Activated T-helper 1 cell treated with anti-CD3 and anti-CD28 coated beads, Interleukin-12 subunit alpha, Interleukin-12 subunit beta, Interleukin-2, Interleukin-4 antibody, amounts not matched to agents 30 ng/mL and 10 ng/mL and 1 ng/mL, durations not matched to agents 14 hours and 24 hours and 36 hours (primary cell): ENCODE measurements at places on chromosomes 7 and 10. TPM values are rescaled to one million over a fixed set of nuclear protein-coding genes. Genes with fewer than 3 reads are reported as not detected.
A peak's percentile ranks its signal among the peaks of the same experiment; 100 is the strongest.

DNA sequence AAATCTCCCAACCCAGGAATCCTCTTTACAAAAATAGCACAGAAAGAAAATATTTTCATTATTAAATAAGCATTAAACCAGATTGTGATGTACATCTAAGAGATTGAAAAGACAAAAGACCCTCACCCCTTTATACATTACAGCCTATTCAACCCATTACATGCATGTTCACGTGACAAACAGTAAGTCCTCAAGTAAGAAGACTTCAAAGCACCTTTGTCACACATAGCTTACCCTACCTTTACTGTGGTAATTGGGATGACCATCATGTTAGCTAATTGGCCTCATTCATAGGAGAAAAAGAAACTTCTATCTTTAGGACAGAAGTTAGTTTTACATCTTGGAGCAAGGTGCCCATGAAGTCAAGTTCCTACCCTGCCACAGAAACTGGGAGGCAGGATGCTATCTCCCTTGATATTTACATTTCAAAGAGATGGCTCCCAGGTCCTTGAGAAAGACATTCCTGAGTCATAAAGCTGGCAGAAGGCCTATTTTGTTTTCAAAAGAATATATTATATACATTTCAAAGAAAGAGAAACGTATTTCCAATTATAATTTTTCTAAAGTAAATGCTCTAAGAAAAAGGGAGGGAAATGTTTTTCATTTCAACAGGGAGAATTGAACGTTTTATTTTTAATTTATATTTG is 48.1 kb downstream of the GNAI1 start:
- H3K27me3 ChIP-seq, result peaks cover 1% of the 10 kb centered on the region
- H3K27ac ChIP-seq, result no peak overlapping the region

PTPN20 gene
- total RNA-seq, result 0.21 TPM in 1 of 2 replicates, not detected in the other

NXPH1 gene
- not detected in 2 replicates for total RNA-seq

C10orf62 gene
- total RNA-seq, result not detected in 2 replicates

GRCh38 chr7:24732646-24733413 is 24.4 kb downstream of the GSDME start:
- H3K27me3 ChIP-seq, result peaks cover 21% of the 10 kb centered on the region
- peaks cover 22% of the 10 kb centered on the region for H3K4me1 ChIP-seq
- no peak overlapping the region for H3K4me3 ChIP-seq
- DNase-seq, result no peak
- H3K36me3 ChIP-seq, result peaks cover 4% of the 10 kb centered on the region

GRCh38 chr7:16260236-16260728 is 161.1 kb downstream of the CRPPA start:
- no peak overlapping the region for H3K27ac ChIP-seq
- H3K36me3 ChIP-seq, result no peaks in the 10 kb centered on the region
- no peak overlapping the region for H3K4me3 ChIP-seq
- H3K4me1 ChIP-seq, result no peaks in the 10 kb centered on the region

- H3K4me3 ChIP-seq, result no peak overlapping the region
- no peaks in the 10 kb centered on the region for H3K4me1 ChIP-seq
- no peak for DNase-seq
Observed at GRCh38 chr10:117972168-117972837, 74.4 kb downstream of the RAB11FIP2 start.

GRCh38 chr10:109089779-109090178 is 833.5 kb downstream of the XPNPEP1 start:
- no peaks in the 10 kb centered on the region for H3K27me3 ChIP-seq
- H3K27ac ChIP-seq, result no peak overlapping the region
- H3K4me3 ChIP-seq, result no peak overlapping the region
- H3K36me3 ChIP-seq, result no peaks in the 10 kb centered on the region

DNA sequence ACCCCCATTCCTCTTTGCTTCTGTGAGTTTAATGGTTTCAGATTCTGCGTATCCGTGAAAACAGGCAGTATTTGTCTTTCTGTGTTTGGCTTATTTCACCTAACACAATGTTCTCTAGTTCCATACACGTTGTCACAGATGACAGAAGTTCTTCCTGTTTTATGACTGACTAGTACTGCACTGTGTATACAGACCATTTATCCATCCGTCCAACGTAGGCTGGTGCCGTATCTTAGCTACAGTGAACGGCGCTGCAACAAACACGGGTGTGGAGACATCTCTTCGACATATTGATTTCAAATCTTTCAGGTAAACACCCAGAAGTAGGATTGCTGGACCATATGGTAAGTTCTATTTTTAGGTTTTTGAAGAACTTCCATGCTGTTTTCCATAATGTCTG is 181.7 kb downstream of the PARD3 start:
- no peaks in the 10 kb centered on the region for H3K36me3 ChIP-seq
- no peak for DNase-seq
- H3K4me3 ChIP-seq, result no peak overlapping the region
- peaks cover 6% of the 10 kb centered on the region for H3K27me3 ChIP-seq
- peaks cover 10% of the 10 kb centered on the region for H3K4me1 ChIP-seq
- no peak overlapping the region for H3K27ac ChIP-seq

FAM25G gene
- not detected in 2 replicates for total RNA-seq

FOXP2 gene
- not detected in 2 replicates for total RNA-seq

NODAL gene
- not detected in 2 replicates for total RNA-seq

MYPN gene
- not detected in 2 replicates for total RNA-seq

DNA sequence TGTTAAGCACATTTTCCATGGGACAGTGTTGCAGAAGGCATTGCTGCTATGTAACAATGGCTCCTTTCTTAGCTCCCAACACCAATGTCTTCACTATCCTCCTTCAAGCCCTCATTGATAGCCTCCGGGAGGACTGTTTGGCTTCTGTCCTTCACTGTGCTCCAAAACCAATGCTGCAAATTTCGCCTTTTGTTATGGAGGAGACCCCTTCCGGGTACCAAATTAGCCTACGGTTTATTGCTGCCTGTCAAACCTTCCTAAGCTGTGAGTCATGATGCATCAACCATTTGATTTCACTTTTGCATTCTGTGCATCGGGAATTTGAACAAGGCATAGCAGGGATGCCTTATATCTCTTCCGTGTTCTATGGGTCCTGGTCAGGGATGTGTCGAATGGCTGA is 432.9 kb downstream of the GATA3 start:
- no peak overlapping the region for H3K27ac ChIP-seq
- no peak overlapping the region for H3K4me3 ChIP-seq
- no peak for DNase-seq
- H3K4me1 ChIP-seq, result peaks cover 7% of the 10 kb centered on the region
- H3K36me3 ChIP-seq, result no peaks in the 10 kb centered on the region
- H3K27me3 ChIP-seq, result peaks cover 23% of the 10 kb centered on the region

DNA sequence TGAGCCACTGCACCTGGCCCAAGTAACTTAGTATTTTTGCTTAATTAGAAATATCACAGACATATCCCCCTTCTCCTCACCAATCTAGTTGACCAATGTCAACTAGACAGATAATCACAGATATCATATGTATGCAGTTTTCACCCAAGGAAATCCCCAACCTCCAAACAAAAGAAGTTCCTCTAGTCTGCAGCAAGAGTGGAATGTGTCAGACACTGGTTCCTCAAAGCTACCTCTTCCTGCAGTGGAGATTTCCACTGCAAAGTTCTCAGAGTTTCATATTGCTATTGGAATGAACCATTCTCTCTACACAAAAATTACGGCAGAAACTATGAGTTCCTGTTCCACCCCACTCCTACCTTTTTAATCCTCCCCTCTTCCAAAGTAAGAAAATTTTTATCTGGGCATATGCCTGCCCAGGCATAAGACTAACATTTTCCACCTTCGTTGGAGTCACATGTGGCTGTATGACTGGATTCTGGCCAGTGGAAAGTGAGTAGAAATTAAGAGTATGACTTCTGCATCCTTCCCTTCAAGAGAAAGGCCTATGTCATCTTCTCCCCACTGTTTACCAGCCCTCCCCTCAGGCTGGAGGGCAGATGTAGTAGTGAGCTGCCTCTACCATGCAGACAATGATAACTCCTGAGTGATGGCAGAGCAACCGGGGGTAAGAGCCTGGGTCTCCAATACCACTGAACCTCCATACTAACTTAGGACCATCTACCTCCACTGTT is 103.0 kb downstream of the MYOF start:
- H3K4me3 ChIP-seq, result peak overlapping the region; percentile 52
- peaks cover 5% of the 10 kb centered on the region for H3K36me3 ChIP-seq
- no peaks in the 10 kb centered on the region for H3K27me3 ChIP-seq
- DNase-seq, result no peak

DNA sequence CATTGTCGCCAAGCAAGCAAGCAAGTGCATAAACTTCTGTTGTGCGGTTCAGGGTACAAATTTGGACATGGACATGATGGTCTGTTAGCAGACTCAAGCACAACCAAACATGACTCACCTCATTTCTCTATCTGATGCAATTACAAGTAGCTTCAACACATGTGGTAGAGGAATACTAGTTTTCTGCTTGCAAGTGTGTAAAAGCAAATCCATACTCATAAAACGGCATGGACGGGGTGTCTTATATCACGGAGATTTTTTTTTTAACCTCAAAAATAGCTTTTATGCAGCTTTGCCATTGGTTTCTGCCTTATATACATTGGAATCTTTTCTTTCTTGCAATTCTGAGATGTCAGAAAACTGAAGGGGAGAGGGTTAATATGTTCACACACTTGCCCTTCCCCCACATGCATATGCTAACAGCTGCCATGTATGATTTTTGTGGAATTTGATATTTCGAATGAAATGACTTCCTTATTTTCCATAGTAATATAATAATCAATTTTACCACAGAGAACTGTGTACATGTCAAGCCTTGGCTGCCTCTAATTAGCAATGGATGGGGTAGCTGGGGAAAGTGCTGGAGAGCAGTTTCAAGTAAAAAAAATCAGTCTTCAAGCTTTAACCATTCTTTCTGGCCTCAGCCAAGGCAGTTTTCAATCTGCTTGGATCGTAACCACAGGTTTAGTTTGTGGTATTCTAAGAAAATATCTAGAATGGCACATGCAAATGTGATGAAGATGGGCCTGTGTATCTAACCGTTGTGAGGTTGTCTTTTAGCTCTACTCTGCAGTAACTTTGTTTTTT is 106.0 kb upstream of the PDCD4 start:
- H3K27me3 ChIP-seq, result peaks cover 9% of the 10 kb centered on the region
- DNase-seq, result no peak
- no peak overlapping the region for H3K4me3 ChIP-seq
- H3K27ac ChIP-seq, result no peak overlapping the region
- peaks cover 11% of the 10 kb centered on the region for H3K4me1 ChIP-seq

DNA sequence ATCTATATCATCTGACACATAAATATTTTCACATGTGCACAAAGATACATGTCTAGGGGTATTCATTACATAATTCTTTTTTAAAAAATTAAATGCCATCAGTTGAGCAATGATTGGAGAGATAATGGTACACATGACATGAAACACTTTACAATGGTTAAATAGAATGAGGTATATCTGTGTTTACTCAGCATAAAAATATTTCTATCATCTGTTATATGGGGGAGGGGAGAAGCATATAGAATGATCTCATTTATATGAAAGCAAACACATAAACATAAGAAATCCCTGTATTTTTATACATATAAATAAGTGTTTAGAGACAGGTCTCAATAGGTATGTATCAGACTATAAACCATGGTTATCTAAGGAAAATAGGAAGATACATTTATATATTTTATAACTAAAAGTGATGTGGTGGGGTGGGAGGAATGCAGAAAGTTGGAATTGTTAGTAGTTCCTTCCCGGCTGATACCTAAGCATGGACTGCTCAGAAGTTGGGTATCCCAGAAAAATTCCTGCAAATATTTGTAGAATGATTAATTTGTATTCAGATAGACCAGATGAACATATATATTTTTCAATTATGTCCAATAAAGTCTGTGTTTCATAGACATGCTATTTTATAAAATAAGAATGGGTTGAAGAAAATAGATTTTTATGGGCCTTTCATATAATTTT is 75.1 kb downstream of the SHOC2 start:
- H3K4me3 ChIP-seq, result no peak overlapping the region
- no peak for DNase-seq
- H3K27me3 ChIP-seq, result no peaks in the 10 kb centered on the region

GRCh38 chr10:26863351-26864076 is 2.8 kb upstream of the ABI1 start:
- peaks cover 3% of the 10 kb centered on the region for H3K36me3 ChIP-seq
- peaks cover 27% of the 10 kb centered on the region for H3K27me3 ChIP-seq
- H3K27ac ChIP-seq, result no peak overlapping the region
- peaks cover 24% of the 10 kb centered on the region for H3K4me1 ChIP-seq

DGKI gene
- total RNA-seq, result 27.3 and 30.2 TPM in 2 replicates

GRCh38 chr7:30148951-30149459 is 14.2 kb downstream of the MTURN start:
- H3K4me3 ChIP-seq, result peak overlapping the region; percentile 13
- H3K27me3 ChIP-seq, result peaks cover 2% of the 10 kb centered on the region
- H3K27ac ChIP-seq, result peak overlapping the region; percentile 15
- no peaks in the 10 kb centered on the region for H3K36me3 ChIP-seq
- DNase-seq, result peak; percentile 19

DNA sequence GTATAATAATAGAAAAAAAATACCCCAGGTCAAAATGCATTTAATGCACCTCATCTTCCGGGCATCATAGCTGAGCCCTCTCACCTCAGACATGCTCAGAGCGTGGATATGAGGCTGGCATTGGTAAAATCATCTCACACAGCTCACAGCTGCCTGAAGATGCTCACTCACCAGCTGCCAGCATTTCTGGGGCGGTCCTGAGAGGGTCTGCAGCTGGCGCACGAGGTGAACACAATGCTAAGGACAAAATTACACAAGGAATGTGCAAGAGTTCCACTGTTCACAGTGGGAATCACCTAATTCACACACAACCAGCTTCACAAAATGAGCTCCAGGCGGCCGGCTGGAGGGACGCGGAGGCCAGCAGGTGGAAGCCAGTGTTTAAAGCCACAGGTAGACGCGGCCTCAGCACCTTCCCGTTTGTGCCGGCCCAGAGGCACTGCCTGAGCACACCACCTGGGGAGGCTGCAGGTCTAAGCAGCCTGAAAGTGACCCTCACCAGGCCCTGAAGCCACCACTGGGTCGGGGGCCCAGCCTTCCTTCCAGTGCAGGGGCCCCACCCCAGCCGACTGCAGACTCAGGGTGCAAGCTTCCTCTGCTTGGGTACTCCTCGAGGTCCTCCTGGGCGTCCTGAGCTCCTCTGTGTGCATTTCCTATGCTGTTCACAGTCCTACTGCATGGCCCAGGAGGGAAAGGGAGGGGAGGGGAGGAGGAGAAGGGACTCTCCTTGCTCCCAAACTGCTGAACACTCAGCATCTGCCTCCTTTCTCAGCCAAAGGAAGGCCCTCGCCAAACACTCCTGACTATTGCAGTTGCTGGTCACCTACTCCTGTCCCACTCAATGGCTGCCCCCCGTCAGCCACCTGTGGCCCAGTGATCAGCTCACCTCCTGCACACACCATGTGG is 61.2 kb upstream of the FAM20C start:
- no peaks in the 10 kb centered on the region for H3K36me3 ChIP-seq
- no peaks in the 10 kb centered on the region for H3K4me1 ChIP-seq
- no peak for DNase-seq
- H3K27ac ChIP-seq, result no peak overlapping the region
- H3K4me3 ChIP-seq, result no peak overlapping the region

GRCh38 chr7:41351091-41351490 is 351.8 kb downstream of the INHBA start:
- DNase-seq, result no peak
- H3K27me3 ChIP-seq, result no peaks in the 10 kb centered on the region
- H3K36me3 ChIP-seq, result no peaks in the 10 kb centered on the region
- H3K27ac ChIP-seq, result no peak overlapping the region
- H3K4me1 ChIP-seq, result no peaks in the 10 kb centered on the region
